ENCODE measurements at places on chromosomes 5 and 9.

- no peak for DNase-seq
These were observed 181.5 kb downstream of the IRX2 start for GRCh38 chr5:2569774-2570542.

GRCh38 chr5:88555674-88556073 lies 287.0 kb upstream of the TMEM161B start:
- no peak for DNase-seq

DNA sequence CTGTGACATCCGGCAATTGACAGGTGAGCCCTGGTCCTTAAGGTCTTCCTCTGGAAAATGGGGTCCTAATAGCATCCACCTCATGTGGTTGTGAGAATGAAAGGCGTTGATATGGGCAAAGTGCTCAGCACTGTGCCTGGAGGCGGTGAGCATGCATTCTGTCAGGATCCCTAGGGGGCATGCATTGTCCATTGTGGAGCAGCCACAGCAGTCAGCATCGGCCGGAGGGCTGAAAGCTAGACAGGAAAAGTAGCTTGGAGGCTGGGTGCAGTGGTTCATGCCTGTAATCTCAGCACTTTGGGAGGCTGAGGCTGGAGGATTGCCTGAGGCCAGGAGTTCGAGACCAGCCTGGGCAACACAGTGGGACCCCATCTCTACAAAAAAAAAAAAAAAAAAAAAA lies 122.2 kb downstream of the LHX2 start:
- DNase-seq, result no peak

GRCh38 chr5:69331528-69332445 lies 814 bp downstream of the CCDC125 start:
- DNase-seq, result no peak

DNA sequence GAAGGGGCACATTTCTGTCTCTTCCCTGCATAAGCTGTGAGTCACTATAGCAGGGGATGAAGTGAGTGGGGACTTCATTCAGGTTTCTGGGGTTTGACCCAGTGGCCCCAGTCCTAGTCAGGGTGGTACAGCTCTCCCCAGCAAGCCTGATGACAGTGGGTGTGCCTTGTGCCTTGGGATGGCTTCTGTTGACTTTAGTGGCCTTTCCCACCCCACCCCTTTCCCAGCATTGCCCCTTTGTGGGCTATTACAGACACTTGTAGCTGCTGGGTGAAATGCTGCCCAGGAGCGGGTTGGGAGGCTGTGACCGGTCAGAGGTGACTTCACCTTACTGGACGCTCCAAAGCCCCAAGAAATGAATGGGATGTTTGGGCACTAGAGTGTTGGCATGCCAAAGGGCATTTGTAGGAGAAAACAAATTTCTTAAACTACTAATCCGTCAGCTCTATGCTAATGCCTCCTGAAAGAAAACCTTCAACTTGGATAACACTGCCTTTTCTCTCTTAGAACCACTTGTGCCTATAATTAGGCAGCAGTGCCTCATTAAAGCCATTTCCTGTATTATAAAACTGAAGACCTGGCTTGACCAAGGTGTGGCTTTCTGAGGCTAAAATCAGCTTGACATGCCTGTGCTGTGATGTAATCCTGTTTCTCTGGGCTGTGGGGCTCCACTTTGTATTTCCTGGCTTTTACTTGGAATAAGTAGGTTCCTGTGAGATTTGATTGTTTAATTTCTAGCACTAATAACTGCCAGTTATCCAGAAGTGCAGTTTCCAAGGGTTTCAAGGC lies 119.0 kb upstream of the SLC25A48 start:
- DNase-seq, result no peak

DNA sequence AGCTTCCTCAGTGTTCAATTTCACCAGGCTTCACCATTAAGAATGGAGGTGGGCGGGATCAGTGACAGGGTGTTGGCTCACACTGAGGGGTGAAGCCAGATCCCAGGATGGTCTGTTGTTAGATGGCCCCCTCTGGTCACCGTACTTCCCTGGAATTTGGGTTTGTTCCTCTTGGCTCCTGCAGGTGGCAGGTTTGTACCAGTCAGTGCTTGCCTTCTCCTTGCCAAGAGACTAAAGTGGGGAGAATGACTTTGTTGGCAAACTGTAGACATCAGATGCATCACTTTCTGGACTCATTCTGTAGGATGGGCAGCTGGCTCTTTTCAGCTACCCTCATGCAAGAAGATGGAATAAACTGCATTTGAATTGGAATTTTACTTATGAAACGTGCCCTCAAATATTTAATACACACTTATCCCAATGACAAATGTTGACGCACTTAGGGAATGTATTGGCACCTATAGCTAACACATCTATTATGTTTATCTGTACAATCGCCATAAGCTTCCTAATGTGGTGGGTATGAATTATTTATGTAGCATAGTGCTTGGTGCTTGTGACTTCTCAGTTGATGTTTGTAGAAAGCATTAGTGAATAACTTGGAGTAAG lies 31.4 kb upstream of the ANKRD55 start:
- no peak for DNase-seq

- DNase-seq, result no peak
These were observed 116.4 kb downstream of the MYO10 start for GRCh38 chr5:16819522-16820167.

DNA sequence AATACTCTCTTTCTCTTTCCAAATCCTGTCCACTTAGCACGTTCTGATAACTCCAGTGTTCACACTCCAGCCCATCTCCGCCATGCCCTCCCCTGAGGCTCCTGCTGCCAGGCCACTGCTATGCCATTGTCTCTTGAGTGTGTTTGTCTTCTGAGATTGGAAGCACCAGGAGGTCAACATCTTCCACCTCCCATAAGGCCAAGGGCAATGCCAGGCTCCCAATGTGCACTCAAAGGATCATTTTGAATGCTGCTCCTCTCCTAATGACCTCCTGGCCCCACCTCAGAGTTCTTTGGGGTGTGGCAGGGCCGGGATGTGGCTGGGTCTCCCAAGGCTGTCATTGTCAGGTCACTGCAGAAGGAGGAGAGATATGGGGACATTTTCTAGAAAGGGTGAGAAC lies 19.5 kb downstream of the IGIP start:
- no peak for DNase-seq

GRCh38 chr5:38994324-38994927 lies 79.8 kb downstream of the RICTOR start:
- DNase-seq, result no peak

- DNase-seq, result no peak
These were observed 15.2 kb downstream of the ELL2 start for GRCh38 chr5:95946451-95946850.

Measured in mesothelial cell of epicardium (in vitro differentiated cells).